CD4-positive, alpha-beta memory T cell (primary cell): ENCODE measurements at places on chromosomes 16 and 17. TPM values are rescaled to one million over a fixed set of nuclear protein-coding genes. Genes with fewer than 3 reads are reported as not detected.

CFAP52 gene
- total RNA-seq = not detected

SOX9 gene
- not detected for total RNA-seq

MT3 gene
- total RNA-seq = not detected

RFNG gene
- 44.0 TPM for total RNA-seq

SOX8 gene
- total RNA-seq = 3.4 TPM

AURKB gene
- 0.67 TPM for total RNA-seq

CCDC78 gene
- total RNA-seq = 5.1 TPM

FOXN1 gene
- total RNA-seq = not detected

CIBAR2 gene
- not detected for total RNA-seq

ABCA8 gene
- not detected for total RNA-seq

GNG13 gene
- not detected for total RNA-seq

ACAP1 gene
- total RNA-seq = 516 TPM

TBC1D3D gene
- 0.50 TPM for total RNA-seq

UMOD gene
- total RNA-seq = not detected

KCNG4 gene
- not detected for total RNA-seq

KRT31 gene
- not detected for total RNA-seq

TMC7 gene
- total RNA-seq = not detected
